ENCODE measurements at places on chromosomes 3 and 15. TPM values are rescaled to one million over a fixed set of nuclear protein-coding genes. Genes with fewer than 3 reads are reported as not detected.

- DNase-seq = no peak
These were observed 740 bp downstream of the MAGI1 start for GRCh38 chr3:66037986-66038369.

DNA sequence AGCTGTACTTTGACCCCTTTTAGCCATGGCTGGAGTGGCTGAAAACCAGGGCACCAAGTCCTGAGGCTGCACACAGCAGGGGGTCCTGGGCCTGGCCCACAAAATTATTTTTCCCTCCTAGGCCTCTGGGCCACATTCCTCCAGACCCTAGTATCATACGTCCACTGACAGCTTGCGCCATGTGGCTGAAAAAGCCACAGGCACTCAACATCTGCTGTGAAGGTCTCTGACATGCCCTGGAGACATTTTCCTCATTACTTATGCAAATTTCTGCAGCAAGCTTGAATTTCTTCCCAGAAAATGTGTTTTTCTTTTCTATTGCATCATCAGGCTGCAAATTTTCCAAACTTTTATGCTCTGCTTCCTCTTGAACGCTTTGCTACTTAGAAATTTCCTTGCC, 239.0 kb downstream of the SQOR start:
- DNase-seq = no peak

GRCh38 chr3:158108445-158108985, 1.4 kb upstream of the RSRC1 start:
- DNase-seq = no peak

GRCh38 chr15:45448066-45448915, 69.9 kb upstream of the GATM start:
- no peak for DNase-seq

- DNase-seq = no peak
These were observed 595.1 kb upstream of the TGFBR2 start for GRCh38 chr3:30011237-30011803.

DNA sequence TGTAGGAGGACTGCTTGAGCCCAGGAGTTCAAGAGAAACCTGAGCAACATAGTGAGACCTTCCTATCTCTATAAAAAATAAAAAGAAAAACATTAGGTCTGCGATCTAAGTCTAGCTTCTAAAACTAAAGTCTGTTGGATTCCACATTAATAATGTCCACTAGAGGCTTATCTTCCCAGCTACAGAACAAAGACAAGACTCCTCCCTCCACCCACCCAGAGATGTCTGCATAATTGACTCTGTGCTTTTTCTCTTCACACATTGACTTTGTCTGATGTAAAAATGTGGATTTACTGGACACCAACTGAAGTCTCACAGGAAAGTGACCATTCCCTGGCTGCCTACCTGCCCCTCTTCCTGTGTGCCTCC, 91.8 kb downstream of the ATP10A start:
- no peak for DNase-seq

DNA sequence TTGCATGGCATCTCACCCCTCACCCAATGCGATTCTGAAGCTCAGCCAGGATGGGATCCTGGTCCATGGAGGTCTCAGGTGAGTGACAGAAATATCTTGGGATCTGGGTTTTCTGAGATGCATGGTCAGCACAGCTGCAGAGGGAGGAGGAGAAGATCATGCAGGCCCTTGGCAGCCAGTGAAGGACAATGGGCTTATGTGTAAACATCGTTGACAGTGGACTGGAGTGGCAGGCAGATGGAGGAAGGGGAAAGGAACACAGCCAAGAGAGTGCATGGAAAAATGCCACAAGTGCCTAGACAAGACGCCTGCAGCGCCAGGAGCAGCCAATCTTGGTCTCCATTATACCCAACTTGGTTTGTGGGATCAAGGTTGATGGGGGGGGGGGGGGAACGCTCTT, 347.9 kb downstream of the MCTP2 start:
- no peak for DNase-seq

DNA sequence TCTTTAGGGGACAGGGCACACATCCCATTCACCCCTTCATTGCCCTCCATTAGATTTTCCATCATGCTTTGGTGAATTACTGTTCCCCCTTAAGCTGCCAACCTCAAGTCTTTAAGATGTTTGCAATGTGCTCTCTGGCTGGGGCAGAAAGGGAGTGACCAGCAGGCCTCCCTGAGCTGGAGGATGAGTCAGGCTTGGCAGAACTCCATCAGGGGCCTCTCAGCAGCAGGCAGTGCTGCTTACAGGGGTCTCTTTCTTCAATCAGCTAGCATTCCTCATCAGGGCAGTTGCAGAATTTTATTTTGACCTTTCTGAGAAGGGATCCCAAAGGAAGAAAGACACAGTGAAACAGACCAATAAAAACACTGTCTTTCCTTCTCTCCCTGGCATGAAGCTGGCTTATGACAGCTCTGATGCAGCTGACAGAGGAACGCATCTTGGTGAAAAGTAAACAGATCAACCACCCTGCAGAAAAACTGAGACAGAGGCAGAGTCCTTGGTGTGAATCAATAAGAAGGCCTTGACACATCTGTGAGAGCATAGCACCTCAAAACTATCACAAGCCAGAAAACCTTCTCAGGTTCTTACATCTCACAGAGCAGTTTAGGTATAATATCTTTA, 88.7 kb upstream of the MRPL3 start:
- no peak for DNase-seq

DNA sequence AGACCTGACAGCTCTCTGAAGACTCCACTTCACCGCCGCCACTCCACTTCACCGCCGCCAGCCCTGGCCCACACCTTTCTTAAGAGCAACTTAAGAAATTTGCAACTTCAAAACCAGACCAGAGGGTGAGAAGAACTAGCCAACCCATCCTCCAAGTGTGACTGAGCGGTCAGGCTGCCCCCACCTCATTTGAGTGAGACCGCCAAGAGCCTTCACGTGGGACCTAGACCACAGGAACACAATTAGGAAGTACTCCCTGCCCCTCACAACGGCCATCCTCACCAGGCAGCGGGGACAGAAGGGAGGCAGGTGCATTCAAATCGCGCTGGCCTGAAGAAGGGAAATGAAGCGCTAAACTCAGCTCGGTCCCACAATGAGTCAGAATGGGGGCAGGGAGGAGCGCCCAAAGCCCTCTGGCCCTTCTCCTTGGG, 156.8 kb upstream of the BCL6 start:
- DNase-seq = no peak

GRCh38 chr15:64775551-64776401, at the start of gene RBPMS2:
TSS of gene RBPMS2 (minus strand) at chr15:64775589. CDS start at chr15:64775319, 270 bp downstream.
- DNase-seq = no peak

GRCh38 chr3:150033721-150034120, 63.0 kb upstream of the PFN2 start:
- DNase-seq = no peak

DNA sequence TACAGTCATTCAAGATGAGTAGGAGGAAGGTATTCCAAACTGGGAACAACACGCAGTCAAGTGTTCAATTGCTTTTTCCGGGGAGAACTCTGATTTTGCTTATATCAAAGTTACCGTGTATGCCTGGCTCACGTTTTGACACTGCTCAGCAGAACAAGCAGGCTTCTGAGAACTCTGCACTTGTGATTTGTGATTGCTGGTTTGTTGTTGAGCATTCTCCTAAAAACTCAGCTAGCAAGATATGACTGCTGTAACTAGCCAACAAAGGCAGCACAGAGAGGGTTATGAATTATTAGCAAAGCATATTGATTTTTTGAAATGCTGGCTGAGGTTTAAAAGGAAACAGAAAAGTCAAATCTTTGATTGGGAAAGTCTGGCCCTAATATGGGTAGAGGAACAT, 151.7 kb downstream of the ZPLD1 start:
- no peak for DNase-seq

DNA sequence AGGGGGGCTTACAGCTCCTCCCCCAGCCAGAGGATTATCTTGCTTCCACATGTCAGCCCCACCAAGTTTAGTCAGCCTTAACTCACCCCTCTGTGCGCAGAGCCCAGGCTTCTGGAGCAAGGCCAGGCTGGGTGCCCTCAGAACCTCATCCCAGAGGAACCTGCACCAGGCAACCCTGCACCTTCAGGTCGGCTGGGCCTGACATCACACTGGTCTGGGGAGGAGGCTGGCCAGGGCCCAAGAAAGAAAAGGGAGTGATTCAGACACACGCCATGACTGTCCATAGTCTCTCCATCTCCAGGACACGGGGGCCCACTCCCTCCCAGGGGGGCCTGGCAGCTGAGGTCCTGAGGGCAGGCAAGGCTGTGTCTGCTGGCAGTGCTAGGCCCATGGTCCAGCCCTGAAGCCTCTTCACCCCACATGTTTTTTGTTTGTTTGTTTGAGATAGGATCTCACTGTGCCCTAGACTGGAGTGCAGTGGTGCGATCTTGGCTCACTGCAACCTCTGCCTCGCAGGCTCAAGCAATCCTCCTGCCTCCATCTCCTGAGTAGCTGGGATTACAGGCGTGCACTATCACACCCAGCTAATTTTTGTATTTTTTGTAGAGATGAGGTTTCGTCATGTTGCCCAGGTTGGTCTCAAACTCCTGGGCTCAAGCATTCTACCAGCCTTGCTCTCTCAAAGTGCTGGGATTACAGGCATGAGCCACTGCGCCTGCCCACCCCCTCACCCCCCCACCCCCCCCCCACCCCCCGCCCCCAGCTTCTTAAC, 11.1 kb downstream of the TNK2 start:
- DNase-seq = no peak

DNA sequence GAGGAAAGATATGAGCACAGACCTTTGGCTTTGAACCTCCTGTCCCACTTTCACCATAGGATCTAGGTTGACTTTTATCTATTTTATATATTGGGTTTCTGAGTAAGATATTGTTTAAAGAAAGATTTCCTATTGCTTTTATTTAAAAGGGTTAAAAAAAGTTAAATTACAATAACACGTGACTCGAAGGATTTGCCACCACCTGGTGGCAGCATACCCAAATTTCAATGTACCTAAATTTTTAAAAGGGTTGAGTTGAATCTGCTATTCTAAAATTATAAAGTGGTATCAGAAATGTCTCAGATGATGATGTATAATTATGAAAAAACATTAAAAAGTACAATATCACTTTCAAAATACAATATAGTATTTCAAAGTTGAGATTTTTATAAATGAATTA, 368.4 kb downstream of the MECOM start:
- no peak for DNase-seq

- peak; percentile 1 for DNase-seq
These were observed 3.3 kb downstream of the TUBGCP5 start for GRCh38 chr15:23035964-23036566.

DNA sequence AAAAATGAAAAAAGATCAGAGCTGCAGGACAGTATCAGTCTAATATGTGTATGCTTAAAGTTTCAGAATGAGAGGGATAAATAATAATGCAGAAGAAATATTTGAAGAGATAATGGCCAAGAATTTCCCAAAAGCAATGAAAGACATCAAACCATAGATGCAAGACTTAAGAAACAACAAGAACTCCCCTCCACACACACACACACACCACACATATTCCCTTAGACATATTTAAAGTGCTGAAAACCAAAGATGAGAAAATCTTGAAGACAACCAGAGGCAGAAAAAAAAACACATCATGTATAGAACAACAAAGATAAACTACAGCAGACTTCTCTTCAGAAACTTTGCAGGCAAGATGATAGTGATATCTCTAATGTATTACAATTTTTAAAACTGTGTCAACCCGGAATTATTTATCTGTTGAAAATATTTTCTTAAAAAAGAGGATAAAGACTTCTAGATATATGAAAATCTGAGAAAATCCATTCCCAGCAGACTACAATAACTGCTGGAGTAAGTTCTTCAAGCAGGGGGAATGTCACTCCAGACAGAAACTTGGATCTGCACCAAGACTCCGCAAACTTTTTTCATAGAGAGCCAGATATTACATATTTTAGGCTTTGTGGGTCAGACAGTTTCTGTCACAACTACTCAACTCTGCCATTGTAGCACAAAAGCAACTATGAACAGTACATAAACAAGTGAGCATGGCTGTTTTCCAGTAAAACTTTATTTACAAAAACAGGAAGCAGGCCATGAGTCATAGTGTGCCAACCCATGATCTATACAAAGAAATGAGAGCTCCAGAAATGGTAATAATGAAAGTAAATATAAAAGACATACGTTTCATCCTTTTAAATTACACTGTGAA, 223.4 kb upstream of the CGNL1 start:
- no peak for DNase-seq

GRCh38 chr15:85474700-85475316, 94.4 kb downstream of the AKAP13 start:
- no peak for DNase-seq

GRCh38 chr3:102525624-102526023, 90.8 kb downstream of the ZPLD1 start:
- no peak for DNase-seq

DNA sequence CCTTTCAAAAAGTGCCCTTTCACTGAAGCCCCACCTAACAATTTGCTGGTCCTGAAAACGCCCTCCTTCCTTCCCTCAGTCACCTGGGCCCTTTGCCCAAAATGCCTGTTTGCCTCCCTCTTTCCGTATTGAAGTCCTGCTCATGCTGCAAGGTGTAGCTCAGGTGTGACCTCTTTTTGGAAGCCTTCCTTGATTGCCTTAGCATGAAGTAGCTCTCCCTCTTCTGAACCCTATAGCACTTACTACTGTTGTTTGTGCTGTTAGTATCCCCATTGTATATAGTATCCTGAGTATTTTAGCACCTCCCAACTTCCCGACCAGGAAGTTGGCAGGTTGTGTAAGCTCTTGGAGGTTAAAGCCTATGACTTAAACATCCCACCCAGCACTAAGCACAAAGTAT, 1.7 kb downstream of the PLS1 start:
- DNase-seq = no peak

DNA sequence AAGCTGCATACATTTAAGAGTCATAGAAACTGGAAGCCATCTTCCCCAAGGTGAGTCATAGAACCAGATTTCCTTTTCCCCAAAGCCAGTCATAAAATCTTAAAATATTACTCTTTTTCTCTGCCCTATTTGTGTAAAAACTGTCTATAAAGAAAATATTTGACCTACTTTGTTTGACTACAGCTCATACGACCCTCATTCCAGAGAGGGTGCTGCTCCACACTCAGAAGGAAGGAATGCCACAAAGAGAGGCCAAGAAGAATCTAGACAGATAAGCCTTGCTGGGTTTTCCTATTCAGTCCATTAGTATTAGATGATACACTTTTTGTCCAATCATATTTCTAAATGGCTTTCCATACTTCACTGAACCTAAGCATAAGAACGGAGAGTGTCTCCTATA, 671.6 kb upstream of the SGO1 start:
- no peak for DNase-seq

SLC51B gene
- total RNA-seq = not detected

CELF6 gene
- total RNA-seq = not detected

ISG20 gene
- total RNA-seq = 7.6 TPM

TEX55 gene
- total RNA-seq = 0.06 TPM

LMAN1L gene
- not detected for total RNA-seq

ZNF502 gene
- total RNA-seq = 2.2 TPM

ACTC1 gene
- total RNA-seq = not detected

RASGRF1 gene
- total RNA-seq = 5.9 TPM

MOBP gene
- total RNA-seq = not detected

CXCR6 gene
- not detected for total RNA-seq

CYP1A2 gene
- not detected for total RNA-seq

MUSTN1 gene
- not detected for total RNA-seq

SERINC4 gene
- total RNA-seq = not detected

CD200 gene
- total RNA-seq = 3.9 TPM

CCR9 gene
- 0.17 TPM for total RNA-seq

CNTN4 gene
- total RNA-seq = 0.14 TPM
